ENCODE measurements at places on chromosomes 6 and 20. TPM values are rescaled to one million over a fixed set of nuclear protein-coding genes. Genes with fewer than 3 reads are reported as not detected.
A peak's percentile ranks its signal among the peaks of the same experiment; 100 is the strongest.

DNA sequence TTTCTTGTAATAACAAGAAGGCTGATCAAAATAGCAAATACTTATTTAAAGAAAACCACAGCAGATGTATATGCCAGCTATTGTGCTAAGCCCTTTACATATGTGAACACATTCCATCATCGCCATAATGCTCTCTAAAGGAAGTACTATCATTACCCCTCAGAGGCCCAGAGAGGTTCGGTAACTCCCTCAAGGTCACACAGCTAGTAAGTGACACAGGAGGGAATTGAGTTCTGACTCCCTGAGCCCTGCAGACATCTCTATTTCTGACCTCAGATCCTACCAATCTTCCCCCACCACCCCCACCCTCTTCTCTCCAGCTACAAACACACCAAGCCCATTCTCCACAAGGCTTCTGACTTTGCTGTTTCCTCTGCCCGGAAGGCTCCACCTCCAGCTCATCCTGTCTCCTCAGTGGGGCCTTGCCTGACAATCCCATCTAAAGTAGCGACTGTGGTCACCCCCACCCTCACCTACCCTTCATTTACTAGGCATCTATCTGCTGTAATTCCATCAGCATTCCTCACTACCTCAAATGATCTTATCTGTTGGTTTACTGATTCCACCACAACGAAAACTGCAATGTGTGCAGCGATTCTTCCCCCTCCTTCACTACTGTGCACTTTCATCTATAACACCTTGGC lies 234.5 kb downstream of the LRFN2 start:
- DNase-seq: no peak

DNA sequence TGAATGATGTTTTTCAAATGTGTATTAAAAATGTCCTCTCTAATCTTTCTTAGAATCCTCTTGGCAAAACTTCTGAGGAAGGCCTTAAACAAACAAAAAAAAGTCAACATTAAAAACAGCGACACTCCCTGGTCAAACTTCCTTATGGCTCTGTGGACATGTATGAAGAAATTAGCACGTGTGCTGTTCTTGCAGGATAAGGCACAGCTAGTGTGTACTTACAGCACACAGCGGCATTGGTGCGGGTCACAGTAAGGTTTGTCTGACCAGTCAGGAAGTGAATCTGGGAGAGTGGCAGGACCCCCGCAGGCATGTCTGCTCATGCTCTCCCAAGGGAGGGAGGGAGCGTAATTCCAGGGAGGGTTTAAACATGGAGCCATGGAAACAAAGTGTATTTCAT lies 38.8 kb downstream of the SLC22A1 start:
- DNase-seq: no peak

DNA sequence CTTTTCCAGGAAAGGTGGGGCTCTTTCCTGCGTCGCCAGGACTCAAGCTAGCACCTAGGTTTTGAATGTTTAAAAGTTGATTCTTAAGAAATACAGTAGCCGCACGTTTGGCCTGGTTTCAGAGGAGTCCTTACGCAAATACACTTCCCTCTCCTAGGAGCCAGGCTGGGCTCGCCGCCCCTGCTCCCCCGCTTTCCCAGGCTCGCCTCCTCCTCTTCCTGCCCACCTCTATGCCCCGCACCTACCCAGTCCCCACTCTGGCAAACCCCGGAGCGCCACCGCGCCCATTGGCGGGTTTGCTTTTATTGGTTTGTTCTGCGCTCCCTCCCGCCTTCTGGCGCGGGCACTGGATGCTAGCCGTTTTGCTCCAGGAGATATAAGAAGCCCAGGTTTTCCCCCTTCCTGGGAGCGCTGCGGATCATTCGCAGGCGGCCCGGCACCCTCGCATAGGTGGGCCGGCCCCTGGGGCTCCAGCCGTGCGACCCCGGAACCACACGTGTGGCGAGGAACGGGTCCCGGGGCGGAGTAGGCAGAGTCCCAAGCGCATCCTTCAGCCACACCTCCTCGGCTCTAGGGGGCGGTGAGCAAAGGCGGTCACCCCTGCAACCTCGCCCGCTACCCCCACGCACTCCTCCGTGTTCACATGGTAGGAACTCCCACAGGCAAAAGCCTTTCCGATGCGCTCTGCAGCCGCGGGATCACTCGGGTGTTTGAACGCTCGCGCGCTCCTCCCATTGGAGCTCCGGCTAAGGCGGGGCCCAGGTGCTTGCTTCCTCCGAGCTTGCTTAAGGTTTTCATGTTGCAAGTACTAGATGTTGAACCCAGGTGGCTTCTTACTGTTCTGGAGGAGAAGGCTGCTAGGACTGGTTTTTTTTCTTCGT lies 119.0 kb downstream of the RTN4IP1 start:
- DNase-seq: peak; percentile 44

ZBTB46 gene
- total RNA-seq: 4.8 TPM

ACTL10 gene
- total RNA-seq: 2.7 TPM

LATS1 gene
- total RNA-seq: 14.2 TPM
